Ammon's horn (tissue), 1 donor: ENCODE measurements at places on chromosomes 3 and 15.

DNA sequence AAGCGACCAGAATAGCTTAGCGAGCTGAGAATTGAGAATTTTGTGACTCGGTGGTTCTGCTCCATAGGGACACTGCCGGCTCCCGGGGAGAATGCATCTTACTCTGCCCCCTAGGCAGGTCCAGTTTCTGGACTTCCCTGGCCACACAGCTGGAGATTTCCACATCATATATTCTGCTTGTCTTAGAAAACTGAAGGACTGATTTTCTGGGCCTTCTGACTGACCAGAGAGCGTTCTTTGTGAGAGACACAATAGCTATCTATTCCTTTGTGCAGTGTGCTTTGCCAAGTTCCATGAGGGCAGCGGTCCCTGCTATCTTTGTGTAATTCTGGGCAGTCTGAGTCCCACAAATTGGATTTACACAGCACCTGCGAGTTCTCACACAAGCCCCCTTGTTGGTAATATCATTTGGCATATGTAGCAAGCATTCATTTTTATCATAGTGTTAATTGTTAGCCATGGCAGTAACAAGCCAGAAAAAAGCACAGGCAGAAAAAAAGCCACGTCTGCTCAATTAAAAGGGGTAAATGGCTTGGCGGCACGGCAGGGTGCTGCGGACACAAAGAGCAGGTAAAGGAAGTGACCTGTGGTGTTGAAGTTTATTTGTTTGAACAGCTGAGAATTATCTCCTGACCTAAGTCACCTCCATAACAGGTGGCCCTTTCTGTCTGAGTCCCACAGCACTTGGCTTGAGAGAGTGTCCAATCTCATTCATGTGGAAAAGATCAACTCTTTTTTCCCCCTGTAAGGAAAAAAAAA is 688.7 kb downstream of the TUSC7 start:
- DNase-seq = peak; percentile 91

DNA sequence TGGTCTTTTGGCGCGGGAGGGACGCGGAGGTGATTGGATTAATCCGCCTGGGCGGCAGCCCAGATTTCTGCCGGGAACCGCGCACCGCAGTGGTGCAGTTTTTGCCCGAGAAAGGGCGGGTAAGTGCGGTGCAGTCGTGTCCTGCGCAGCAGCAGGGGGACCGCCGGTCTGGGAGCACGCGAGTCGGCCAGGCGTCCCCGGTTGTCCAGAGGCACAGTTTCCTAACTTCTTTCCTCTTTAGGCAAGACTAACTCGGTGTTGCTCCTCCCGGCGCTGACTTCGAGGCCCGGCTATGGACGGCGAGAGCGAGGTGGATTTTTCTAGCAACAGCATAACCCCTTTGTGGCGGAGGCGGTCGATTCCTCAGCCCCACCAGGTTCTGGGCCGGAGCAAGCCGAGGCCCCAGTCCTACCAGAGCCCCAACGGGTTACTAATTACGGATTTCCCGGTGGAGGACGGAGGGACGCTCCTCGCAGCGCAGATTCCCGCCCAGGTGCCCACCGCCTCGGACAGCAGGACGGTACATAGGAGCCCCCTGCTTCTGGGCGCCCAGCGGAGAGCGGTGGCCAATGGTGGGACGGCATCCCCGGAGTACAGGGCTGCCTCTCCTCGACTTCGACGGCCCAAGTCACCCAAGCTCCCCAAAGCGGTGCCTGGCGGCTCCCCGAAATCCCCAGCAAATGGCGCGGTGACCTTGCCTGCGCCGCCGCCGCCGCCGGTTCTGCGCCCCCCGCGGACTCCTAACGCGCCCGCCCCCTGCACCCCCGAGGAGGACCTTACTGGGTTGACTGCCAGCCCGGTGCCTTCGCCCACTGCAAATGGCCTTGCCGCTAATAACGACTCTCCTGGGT is 736 bp downstream of the ARHGEF26 start:
- DNase-seq = no peak

DNA sequence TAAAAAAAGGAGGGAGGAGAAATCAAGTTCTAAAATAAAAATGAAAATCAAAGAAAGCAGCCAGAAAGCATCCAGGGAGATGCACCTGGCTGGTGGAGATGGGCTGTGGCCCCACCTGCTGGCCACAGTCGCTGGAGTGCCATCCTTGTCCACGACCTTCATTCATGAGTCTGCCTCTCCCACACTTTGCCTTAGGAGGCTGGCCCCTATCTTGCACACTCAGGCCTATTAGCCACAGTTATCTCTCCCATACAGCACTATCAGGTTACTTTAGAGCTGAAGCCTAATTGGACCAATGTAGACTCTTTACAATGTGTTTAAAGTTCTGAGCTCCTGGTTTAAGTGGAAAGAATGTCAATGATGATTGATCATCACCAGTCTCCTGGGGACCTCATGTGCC is 392.0 kb upstream of the RORA start:
- DNase-seq = peak; percentile 7

DNA sequence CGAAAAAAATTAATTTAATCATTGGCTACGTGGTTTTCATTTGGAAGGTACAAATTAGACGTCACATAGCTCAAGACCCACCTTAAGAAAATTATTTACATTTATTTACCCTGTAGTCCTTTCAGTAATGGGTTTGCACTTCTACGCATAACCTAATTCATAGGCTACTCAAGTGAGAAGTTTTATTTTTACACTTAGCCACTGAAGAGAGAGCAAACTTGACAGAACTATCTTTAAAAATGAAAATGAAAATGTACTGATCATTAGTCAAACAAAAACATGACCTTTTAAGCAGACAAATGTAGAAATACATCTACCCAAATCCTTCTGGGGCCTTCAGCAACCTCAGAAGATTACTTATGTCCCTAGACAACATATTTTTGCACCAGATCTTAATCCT is 269.4 kb upstream of the TTC14 start:
- no peak for DNase-seq

DNA sequence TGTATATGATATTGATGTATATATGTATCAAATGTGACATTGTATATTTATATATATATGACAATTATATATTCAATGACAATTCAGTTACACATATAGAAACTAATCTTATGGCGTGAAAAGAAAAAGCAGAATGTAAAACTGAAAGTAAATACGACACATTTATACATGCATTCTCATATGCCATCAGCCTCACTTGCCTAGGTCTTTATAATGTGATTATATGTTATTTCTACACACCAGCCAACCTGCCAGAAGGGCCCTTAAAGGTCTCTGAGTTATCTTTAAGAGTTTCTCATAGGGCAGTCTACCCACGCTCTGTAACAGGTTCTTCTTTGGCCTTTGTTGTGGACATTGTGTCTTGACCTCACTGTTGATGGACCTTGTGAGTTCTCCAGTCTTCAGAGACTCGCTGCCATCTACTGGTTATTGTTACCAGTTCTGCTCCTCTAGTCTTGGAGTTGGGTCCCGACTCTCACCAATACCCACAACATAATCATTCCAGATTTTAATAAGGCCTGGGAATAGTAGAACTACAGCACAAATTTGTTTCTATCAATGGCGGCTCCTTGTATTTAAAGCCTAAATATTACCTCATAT is 371.5 kb upstream of the GOLIM4 start:
- peak; percentile 54 for DNase-seq
